ENCODE measurements at places on chromosomes 5 and 9. TPM values are rescaled to one million over a fixed set of nuclear protein-coding genes. Genes with fewer than 3 reads are reported as not detected.

Gene CARTPT
- polyA plus RNA-seq = 0.82 TPM

Gene ACTBL2
- not detected for polyA plus RNA-seq

Gene CERCAM
- polyA plus RNA-seq = 24.7 TPM

Gene GLRA1
- 0.85 TPM for polyA plus RNA-seq

Gene SVEP1
- polyA plus RNA-seq = 1.2 TPM

Gene ANKRD34B
- polyA plus RNA-seq = not detected

Gene LIFR
- polyA plus RNA-seq = 4.1 TPM

Gene F2RL2
- 0.40 TPM for polyA plus RNA-seq

Gene CYLC2
- 0.05 TPM for polyA plus RNA-seq

Gene GADD45G
- polyA plus RNA-seq = 126 TPM

Gene ZBTB43
- 3.1 TPM for polyA plus RNA-seq

Gene SMC5
- 14.9 TPM for polyA plus RNA-seq

Gene ADAMTS13
- polyA plus RNA-seq = 13.6 TPM

Gene RNF180
- polyA plus RNA-seq = 3.0 TPM

Gene NXNL2
- 1.5 TPM for polyA plus RNA-seq

Gene FOXD4L6
- polyA plus RNA-seq = 0.05 TPM

Gene GPR151
- polyA plus RNA-seq = not detected

Gene IL5
- not detected for polyA plus RNA-seq

Gene COL23A1
- 0.30 TPM for polyA plus RNA-seq

Gene CDX1
- not detected for polyA plus RNA-seq

Gene RNF145
- 33.6 TPM for polyA plus RNA-seq

Gene C5orf63
- 3.6 TPM for polyA plus RNA-seq

Gene UBAP1
- polyA plus RNA-seq = 21.9 TPM

Gene TMC1
- polyA plus RNA-seq = not detected

Gene ZDHHC11
- 5.4 TPM for polyA plus RNA-seq

Gene POU5F2
- 0.46 TPM for polyA plus RNA-seq

Gene PCDHB8
- polyA plus RNA-seq = 0.46 TPM

Gene SLIT3
- polyA plus RNA-seq = 1.4 TPM

Gene GBGT1
- polyA plus RNA-seq = 4.6 TPM

Gene SPATA6L
- polyA plus RNA-seq = 7.4 TPM

Gene PCDHB4
- 1.2 TPM for polyA plus RNA-seq

Gene GLDC
- 0.19 TPM for polyA plus RNA-seq

Gene OR1Q1
- not detected for polyA plus RNA-seq

Gene SV2C
- polyA plus RNA-seq = 0.14 TPM

Gene GABRA6
- polyA plus RNA-seq = not detected

Gene OR13D1
- polyA plus RNA-seq = not detected

Gene IZUMO3
- polyA plus RNA-seq = not detected

Measured in pancreas (tissue), 10 donors.